ENCODE measurements at places on chromosomes 7 and 10.

- no peak for DNase-seq
These were observed 338.1 kb downstream of the RNLS start for GRCh38 chr10:88244781-88245625.

DNA sequence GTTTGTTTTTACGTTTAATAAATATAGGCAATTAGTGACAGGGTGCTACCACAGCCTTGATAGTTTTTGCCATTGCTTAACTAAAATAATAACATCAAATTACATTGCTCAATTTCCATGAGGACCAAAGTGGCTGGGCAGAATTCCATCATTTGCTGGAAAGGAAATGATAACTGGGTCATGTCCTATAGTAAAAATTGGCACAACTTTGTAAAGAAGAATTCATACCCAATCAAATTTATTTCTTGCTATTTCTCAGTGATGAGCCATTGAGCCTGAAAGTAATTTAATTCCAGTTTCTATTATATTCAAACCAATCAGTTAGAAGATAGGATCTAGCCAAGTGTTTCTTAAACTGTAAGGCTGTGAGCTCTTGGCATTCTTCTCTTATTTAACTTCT lies 102.2 kb upstream of the CTTNBP2 start:
- no peak for DNase-seq

DNA sequence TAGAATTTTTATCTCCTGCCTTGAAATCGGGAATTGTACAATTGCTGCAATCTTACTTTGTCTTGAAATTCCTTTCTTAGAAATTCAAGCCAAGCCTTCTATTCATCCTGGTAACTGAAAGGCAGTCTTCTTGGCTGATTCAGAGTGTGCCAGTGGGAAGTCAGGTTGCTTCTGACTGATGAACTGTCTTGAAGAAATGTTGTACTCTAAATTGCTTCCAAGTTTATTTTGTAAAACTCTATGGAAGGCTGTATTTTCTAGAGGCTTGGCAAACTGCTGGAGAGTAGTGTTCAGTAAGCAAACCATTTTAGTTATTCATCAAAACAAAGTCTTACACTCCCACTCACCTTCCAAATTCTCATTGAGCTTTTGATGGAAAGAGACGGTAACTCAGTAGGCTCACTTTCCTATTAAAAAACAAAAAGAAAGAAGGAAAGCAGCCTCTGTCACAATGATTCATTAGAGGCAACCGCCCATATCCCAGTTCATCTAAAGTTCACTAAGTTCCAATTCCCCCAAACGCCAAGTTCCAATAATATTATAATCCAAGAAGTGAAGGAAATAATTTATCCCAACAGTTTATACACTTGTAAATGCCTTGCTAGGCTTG lies 187.9 kb upstream of the MALRD1 start:
- no peak for DNase-seq

- no peak for DNase-seq
These were observed 36.0 kb downstream of the MKLN1 start for GRCh38 chr7:131363719-131364118.

- DNase-seq, result no peak
These were observed 198.1 kb upstream of the LYZL2 start for GRCh38 chr10:30827531-30828120.

- no peak for DNase-seq
These were observed 69.2 kb upstream of the ZRANB1 start for GRCh38 chr10:124872681-124873080.
